Kidney (tissue), 22 donors: ENCODE measurements at places on chromosomes 1 and 21. TPM values are rescaled to one million over a fixed set of nuclear protein-coding genes. Genes with fewer than 3 reads are reported as not detected.

TMEM52 gene
- polyA plus RNA-seq: 5.1 TPM

TIAM1 gene
- 4.6 TPM for polyA plus RNA-seq

TNFRSF1B gene
- polyA plus RNA-seq: 7.7 TPM

ADCY10 gene
- polyA plus RNA-seq: 0.28 TPM

GPATCH4 gene
- 26.2 TPM for polyA plus RNA-seq

CD48 gene
- 3.2 TPM for polyA plus RNA-seq

CHI3L2 gene
- polyA plus RNA-seq: 5.8 TPM

CFHR1 gene
- polyA plus RNA-seq: 2.7 TPM

AMPD1 gene
- not detected for polyA plus RNA-seq
